ENCODE measurements at places on chromosomes 5 and 9.

- DNase-seq, result no peak
Measured at GRCh38 chr5:145540375-145540774, 294.8 kb downstream of the PRELID2 start.

DNA sequence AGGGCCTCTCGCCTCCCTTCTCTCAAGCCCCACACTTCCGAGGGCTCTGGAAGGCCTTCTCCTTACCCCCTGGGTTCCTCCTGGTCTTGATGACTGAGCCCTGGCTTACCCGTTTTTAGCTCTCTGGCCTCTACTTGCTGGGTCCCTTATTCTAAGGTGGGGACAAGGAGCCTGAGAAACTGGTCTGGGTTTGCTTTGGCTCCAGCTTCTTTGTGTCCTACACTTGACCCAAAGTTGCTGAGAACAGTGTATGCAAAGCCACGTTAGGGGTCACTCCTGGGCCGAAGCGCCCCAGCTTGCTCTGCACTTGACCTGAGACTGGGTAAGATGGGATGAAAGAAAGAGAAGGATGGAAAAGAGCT lies 788 bp downstream of the ZNF346 start:
- DNase-seq, result no peak

GRCh38 chr5:125295405-125295872 lies 549.0 kb upstream of the ZNF608 start:
- DNase-seq, result no peak

GRCh38 chr5:168064933-168065622 lies 226.4 kb upstream of the WWC1 start:
- DNase-seq, result no peak

DNA sequence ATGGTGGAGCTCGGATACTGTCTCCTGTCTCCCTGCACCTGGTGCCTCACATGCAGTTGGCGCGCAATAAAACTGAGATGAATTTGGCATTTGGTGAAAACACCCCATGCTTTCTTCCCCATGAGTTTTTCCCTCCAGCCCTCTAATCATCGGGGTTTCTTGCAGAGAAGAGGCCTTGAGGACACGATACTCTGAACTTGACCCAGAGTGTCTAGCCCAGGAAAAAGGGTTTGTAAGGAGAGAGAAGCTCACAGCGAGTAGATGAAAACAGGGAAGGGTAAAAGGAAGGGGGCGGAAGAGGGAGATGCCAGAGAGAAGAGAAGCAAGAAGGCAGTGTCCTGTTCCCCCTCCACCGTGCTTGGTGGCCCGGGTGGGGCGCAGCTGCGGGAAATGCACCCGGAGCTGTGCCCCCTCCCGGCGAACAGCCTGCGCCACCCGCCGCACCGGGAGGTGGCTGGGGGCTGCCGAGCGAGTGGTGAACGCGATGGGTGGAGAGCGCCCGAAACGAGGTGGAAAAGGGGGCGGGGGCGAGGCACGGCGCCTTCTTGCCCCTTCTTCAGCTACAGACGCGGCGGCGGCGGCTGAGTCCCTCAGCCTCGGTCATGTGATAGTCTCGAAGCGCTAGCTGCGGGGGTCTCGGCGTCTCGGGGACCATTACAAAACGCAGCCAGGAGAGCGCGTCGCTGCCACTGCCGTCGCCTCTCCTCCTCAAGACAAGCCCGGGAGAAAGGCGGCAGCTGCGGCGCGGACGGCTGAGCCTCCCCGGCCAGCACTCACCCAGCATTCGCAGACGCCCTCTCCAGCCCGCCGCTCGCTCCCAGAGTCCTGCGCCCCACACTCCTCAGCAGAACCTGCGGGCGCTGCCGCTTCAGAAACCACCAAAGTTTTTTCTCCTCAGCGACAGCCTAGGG lies 1.1 kb upstream of the FOXB2 start:
- DNase-seq, result no peak
